ENCODE measurements at places on chromosomes 12 and 14.
A peak's percentile ranks its signal among the peaks of the same experiment; 100 is the strongest.

- H3K36me3 ChIP-seq: peaks cover 5% of the 10 kb centered on the region
- H3K27ac ChIP-seq: no peak overlapping the region
These were observed 5.7 kb downstream of the PRKAB1 start for GRCh38 chr12:119673634-119674033.

GRCh38 chr14:80959496-80959895 is 4.1 kb downstream of the TSHR start:
- peaks cover 4% of the 10 kb centered on the region for H3K27me3 ChIP-seq
- DNase-seq: no peak
- 0 out of 2 replicates have a peak, but pooled peaks cover 4% of the 10 kb centered on the region for H3K4me1 ChIP-seq
- no peak overlapping the region for H3K27ac ChIP-seq
- no peaks in the 10 kb centered on the region for H3K36me3 ChIP-seq

GRCh38 chr14:25048170-25049016 is 1.6 kb downstream of the STXBP6 start:
- peak overlapping the region; percentile 39 for H3K27ac ChIP-seq
- H3K27me3 ChIP-seq: no peaks in the 10 kb centered on the region
- H3K36me3 ChIP-seq: no peaks in the 10 kb centered on the region
- peak overlapping the region; percentile 87 for H3K4me3 ChIP-seq

DNA sequence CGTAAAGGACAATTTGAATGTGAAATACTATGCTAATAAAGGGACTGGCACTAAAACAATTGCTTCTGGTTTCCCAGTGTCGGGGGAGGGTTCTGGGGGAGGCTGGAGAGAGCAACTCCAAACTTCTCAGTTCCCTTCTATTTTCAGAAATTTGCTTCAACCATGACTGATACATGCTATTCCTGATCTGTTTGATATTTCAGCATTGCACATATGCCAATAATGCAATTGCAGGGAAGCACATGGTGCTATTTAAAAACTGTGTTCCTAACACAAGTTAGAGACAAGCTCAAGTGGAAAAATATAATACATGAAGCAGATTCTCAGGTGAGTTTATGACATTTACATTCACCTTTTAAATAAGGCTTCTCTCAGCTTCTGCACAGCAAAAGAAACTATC is 188.9 kb downstream of the RIMBP2 start:
- no peak for DNase-seq
- no peak overlapping the region for H3K27ac ChIP-seq
- no peaks in the 10 kb centered on the region for H3K27me3 ChIP-seq
- no peaks in the 10 kb centered on the region for H3K36me3 ChIP-seq

DNA sequence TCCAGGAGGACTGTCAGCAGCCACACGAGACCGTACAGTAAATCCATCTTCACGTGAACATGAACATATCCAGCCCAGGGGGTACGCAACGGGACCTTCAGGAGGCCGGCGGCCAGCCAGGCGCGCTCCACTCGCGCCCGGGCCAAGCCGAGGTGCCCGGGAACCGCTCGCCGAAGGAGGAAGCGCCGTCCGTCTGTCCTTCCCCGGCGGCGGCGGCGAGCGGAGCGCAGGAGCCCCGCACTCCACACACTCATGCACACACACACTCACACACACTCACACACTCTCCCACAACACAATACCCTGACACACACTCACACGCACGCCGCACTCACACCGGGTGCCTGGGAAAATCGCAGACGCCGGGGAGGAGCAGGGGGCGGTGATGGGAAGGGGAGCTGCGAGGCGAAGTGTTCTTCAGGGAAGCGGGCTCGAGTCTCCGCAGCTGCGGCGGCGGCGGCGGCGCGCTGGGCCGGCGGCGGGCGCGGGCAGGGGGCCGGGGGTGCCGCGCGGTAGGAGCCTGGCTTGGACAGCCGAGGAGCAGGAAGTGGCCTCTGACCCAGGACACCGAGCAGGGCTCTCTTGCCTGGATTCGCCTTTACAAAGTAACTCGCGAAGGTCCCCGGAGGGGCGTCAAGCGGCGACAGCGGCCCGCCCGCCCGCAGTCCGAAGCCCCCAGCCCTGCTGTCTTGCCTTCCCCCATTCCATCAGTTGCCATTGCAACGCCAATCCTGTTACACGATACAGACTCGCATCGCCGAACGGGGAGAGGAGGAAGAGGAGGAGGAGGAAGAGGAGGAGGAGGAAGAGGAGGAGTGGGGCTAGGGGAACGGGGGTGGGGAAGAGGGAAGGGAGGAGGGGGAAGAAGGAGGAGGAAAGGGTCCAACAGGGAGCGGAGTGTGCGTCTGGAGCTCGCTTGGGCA is 601 bp downstream of the MDGA2 start:
- H3K4me1 ChIP-seq: no peaks in the 10 kb centered on the region
- no peaks in the 10 kb centered on the region for H3K36me3 ChIP-seq
- DNase-seq: no peak
- no peak overlapping the region for H3K4me3 ChIP-seq

DNA sequence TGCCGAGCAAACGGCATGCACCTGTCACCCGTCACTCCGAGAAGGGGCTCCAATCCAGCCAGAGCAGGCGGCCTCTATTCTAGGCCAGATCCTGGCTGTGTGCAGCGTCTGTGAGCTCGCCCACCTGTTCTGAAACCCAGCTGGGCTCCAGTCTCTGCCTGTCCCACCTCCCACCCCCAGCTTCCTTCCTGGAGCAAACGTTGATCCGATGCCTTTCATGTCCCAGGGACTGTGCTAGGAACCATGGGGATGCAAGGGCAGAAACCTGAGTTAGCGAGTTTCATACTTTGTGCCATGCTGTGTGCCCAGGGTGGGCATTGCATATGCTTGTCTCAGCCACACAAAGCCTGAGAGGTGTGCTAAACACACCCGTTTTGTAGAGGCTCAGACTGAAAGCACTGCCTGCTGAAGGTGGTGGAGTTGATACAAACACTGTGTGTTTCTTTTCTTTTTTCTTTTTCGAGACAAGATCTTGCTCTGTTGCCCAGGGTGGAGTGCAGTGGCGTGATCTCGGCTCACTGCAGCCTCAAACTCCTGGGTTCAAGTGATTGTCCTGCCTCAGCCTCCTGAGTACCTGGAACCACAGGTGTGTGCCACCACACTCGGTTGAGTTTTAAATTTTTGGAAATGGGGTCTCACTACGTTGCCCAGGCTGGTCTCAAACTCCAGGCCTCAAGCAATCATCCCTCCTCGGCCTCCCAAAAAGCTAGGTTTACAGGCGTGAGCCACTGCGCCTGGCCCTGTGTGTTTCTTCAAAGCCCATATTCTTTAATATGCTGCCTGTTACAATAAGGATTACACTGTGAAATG is 84.1 kb upstream of the MED13L start:
- no peaks in the 10 kb centered on the region for H3K36me3 ChIP-seq
- no peaks in the 10 kb centered on the region for H3K27me3 ChIP-seq
- DNase-seq: no peak
- H3K27ac ChIP-seq: no peak overlapping the region
- H3K4me1 ChIP-seq: peaks cover 34% of the 10 kb centered on the region
- no peak overlapping the region for H3K4me3 ChIP-seq

DNA sequence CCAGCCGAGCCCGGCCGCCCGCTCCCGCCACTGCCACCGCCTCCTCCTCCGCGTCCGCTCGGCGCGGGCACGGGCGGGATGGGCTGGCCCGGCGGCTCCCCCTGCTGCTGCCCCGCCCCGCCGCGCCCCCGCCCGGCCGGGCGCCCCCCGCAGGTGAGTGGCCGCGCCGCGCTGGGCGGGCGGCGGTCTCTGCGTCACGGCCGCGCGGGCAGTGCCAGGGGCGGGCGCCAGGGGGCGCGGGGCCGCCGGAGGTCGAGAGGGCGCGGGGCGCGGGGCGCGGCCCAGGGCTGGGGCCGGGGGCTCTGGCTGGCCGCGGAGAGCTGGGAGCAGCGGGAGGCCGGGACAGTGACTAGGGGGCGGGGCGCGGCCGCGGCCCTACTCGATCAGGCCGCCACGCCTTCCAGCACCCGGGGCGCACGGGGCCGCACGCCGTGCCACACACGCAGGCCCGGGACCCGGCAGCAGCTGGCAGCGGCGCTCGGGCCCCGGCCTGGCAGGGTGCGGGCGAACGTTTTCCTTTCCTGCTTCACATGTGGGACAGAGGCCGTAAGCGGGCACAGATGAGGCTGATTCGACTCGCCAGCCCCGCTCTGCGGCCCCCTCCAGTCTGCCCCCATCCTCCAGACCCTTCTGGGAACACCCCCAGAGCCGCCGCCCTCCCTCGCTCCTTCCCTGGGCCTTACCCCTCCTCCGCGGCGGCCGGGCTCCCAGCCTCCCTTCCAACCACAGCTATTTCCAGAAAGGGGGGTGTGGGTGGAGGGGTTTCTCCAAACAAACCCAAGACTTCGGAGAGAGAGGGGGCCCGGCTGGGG is 2.4 kb upstream of the TNS2 start:
- H3K4me1 ChIP-seq: peaks cover 75% of the 10 kb centered on the region
- DNase-seq: peak; percentile 39
- H3K27me3 ChIP-seq: no peaks in the 10 kb centered on the region
- no peaks in the 10 kb centered on the region for H3K36me3 ChIP-seq

DNA sequence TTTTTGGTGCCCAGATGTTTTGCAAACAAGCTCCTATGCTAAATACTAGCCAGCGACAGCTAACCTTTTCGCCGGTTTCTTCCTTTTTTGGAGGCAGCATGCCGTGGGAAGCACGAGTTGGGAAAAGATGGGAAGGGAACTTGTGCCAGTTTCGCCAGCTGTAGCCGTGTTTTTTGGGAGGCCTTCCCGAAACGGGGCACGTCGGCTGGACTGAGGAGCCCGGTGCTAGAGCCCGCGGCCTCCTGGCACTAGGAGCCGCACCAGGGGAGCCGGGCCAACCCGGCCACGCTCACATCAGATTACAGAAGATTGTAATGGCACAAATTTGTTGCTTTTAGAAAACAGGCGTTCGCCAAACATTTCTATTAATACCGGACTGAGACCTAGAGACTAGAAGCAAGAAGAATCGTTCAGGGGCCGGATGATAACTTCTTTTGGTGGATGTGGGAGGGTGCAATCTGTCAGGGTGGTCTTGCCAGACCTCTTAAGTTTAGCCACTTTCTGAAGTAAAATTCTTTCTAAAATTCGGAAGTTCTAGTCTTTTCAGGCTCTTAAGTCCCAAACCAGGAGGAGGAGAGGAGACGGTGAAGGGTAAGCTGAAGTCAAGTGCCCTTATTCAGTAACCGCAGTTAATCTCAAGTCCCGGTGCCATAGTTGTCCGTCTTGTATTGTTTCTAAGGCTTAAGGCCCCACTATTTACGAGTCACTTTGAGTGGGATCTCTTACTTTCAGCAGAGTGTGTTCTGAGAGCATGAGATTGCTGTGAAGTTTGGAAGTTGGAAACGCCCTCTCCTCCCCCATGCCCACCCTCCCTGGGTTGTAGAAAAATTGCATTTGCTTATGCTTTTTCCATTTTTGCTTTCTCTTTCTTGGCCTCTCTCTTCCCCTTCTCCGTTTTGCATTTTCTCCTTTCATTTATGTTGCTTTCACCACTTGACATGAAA is 1.3 kb downstream of the RASSF3 start:
- H3K36me3 ChIP-seq: no peaks in the 10 kb centered on the region
- peak overlapping the region; percentile 95 for H3K4me3 ChIP-seq
- H3K27me3 ChIP-seq: no peaks in the 10 kb centered on the region
- DNase-seq: no peak

GRCh38 chr12:30345744-30346471 is 349.8 kb downstream of the IPO8 start:
- H3K27me3 ChIP-seq: no peaks in the 10 kb centered on the region
- H3K27ac ChIP-seq: no peak overlapping the region
- H3K4me3 ChIP-seq: no peak overlapping the region
- no peaks in the 10 kb centered on the region for H3K36me3 ChIP-seq
- DNase-seq: no peak
- H3K4me1 ChIP-seq: no peaks in the 10 kb centered on the region

DNA sequence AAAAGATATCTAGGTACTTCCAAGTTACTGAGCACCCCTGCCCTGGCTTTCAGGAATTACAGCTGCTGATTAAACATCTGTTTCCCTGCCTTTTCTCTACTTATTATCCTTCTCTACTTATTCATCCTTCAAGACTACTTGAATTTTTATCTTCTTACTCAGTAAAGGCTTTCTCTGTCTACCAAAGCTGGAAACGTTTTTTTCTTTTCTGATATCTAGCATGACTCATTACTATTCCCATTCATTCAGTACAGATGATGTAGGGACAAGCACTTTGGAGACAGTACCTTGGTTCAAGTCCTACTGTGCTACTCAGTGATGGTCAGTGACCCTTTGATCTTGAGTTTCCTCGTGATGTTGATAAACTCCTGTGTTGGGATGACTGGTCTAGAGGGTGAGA is 848.7 kb downstream of the NRXN3 start:
- H3K4me3 ChIP-seq: no peak overlapping the region
- H3K27me3 ChIP-seq: no peaks in the 10 kb centered on the region
- peaks cover 14% of the 10 kb centered on the region for H3K4me1 ChIP-seq

- no peak for DNase-seq
- no peaks in the 10 kb centered on the region for H3K4me1 ChIP-seq
- no peak overlapping the region for H3K4me3 ChIP-seq
- H3K36me3 ChIP-seq: no peaks in the 10 kb centered on the region
- H3K27me3 ChIP-seq: no peaks in the 10 kb centered on the region
These were observed 455.0 kb upstream of the TMEM132C start for GRCh38 chr12:127811988-127812387.

DNA sequence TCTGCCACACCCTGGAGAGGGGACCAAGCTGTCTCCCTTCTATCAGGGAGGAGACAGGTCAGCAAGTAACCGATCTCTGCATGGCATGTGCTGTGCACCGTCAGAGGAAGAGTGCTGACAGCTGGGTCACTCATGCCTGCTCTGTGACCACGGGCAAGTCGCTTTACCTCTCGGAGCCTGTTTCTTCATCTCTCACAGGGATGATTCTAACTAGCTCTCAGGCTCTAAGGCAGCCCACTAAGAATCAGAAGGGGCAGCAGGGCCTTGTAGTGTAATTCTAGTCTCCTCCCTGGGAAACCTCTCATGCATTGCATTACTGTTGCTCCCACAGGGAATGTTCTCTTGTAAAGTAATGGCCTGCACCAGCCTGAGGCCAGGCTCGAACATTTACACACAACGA is 11.9 kb downstream of the CD9 start:
- peaks cover 2% of the 10 kb centered on the region for H3K36me3 ChIP-seq
- peaks cover 8% of the 10 kb centered on the region for H3K4me1 ChIP-seq
- DNase-seq: no peak
- H3K27me3 ChIP-seq: no peaks in the 10 kb centered on the region
- no peak overlapping the region for H3K4me3 ChIP-seq

DNA sequence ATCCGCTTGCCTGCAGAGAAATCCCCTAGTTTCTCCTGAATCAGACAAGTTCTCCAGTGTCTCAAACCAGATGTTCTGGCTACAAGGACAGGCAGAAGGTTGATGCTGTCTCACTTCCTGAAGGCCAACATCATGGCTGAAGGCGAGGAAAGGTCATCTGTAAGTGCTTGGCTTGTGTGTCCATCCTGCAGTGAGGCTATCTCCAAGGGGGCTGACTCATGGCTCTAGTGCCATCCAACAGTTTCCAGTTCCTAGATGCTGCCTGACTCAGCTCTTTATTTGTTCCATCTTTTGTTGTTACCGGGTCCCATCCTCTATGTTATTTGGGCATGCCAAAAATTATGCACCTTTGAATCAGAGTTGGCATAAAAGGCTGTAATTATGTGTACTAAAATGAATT is 232.1 kb upstream of the TBX3 start:
- H3K4me3 ChIP-seq: no peak overlapping the region
- no peaks in the 10 kb centered on the region for H3K27me3 ChIP-seq
- H3K4me1 ChIP-seq: peaks cover 28% of the 10 kb centered on the region
- DNase-seq: no peak
- H3K27ac ChIP-seq: no peak overlapping the region

- no peak for DNase-seq
- H3K4me1 ChIP-seq: no peaks in the 10 kb centered on the region
- no peak overlapping the region for H3K27ac ChIP-seq
- no peaks in the 10 kb centered on the region for H3K36me3 ChIP-seq
These were observed 145.3 kb downstream of the SSPN start for GRCh38 chr12:26340649-26341048.
